Posterior cingulate gyrus (tissue), 11 donors: ENCODE measurements at places on chromosomes 7 and 10.

DNA sequence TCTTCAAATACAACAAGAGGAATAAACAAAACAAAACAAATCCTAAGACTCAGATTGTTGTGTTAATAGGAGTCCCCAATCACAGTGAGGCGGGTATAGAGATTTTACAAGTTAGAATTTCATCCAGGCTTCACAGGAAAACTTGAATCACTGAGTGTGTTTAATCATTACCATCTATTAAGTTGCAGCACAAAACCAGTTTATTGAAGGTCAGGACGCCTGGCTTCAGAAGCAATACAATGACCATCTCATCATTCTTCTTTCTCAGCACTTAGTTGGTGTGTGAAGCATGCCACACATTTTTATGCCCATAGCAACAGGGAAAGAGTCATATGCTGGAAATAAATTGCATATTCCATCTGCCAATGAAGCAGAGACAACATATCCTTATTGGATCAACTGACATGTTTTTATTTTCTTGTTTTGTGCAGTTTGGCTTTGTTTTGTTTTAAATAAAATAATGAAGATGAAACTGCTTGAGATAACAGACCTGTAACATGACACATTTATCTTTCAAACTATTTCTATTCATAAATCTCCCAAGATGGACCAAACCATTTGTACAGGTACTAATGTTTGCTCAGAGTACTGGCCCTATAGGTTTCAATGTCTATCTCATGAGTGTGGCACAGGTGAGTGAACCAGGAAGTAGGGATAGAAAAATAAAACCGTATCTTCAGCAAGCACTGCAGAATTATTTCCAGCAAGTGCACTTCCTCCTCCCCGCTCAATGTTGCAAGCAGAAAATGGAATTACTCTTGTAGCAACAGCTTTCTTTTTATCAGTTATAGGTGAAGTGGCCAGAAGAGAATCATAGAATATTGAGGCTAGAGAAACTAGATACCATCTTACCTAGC, 40.4 kb downstream of the TAC1 start:
- no peak for DNase-seq

DNA sequence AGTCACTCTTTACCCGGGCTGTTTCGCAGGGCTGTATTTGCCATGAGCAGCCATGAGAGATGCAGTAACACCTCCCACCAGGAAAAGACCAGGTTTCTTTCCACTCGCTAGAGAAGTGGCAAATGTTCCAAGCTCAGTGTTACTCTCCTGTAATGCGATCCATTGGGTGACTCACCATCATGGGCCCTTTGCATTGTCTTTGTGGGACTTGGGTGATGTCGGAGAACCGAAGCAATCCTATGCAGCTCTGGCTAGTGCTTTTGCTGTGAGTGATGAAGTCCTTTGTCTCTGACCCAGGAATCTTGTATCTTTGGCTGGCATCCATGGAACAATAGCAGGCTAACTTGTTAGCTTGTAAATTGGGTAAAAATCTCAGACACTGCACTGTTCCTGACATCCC, 40.0 kb downstream of the GHRHR start:
- DNase-seq = no peak

DNA sequence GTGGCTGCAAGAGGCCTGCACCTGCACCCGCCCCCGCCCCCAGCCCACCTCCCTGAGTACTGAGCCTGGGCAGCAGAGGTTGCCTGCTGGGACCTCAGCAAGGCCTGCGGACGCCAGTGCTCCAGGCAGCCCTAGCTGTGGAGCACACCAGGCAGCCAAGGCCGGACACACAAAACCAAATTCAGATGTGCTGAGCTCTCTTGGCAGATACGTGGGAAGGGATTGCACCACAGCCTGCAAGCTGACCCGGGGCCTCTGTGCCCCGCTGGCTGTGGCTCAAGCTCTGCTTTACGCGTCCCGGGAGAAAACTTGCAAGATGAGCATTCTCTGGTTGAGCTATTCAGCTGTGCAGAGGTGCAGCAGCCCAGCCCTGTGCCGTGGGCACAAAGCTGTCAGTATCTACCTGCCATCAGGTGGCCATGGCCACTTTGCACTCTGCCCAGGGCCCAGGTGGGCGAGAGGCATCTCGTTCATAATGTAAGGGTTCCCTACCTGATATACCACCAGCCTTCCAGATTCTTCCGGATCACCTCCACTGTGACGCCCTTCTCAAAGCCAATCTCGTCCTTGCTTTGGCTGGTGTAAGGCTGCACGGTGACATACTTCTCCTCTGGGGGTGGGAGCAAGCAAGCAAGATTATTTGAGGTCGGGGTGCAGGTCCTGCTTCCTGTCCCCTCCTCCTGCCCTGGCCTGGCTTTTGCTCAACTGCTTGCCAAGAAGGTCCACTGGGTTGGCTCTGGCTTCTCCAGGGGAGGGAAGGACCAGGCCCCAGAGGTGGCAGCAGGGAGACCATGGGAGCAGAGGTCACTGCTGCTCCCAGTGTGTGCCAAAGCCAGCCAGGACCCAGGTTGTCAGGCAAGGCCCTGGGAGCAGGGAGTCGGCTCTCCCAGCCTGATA, 123.4 kb downstream of the NEURL1 start:
- no peak for DNase-seq

- no peak for DNase-seq
These were observed 350.0 kb downstream of the CRPPA start for GRCh38 chr7:16071246-16071857.

- no peak for DNase-seq
These were observed 55.7 kb downstream of the PDGFA start for GRCh38 chr7:463817-464453.

DNA sequence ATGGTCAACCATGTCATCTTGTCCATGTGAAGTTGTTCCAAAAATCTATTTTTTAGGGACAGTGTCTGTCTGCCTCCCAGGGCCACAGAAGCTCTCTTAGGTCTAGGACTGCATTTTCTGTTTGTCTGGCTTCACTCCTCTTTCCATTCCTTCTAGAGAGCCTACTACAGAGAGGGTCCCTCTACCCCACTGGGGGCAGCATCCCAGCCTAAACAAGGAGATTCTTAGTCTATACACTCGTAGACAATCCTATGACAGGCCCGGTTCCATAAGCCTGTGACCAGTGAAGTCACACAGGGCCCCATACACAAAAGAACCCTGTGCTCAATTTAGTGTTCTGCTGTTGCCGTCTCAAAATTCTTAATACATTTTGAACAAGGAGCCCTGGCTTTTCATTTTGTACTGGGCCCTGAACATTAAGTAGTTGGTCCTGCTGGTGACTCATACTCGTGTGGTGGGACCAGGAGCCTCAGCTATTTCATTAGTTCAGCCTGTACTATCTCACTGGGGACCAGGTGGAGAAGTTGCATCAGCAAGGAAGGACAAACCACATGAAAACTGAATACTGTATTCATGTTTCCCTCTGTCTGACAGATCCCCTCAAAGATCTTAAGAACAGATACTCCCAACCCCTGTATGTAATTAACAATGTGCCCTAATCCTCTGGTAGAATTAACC, 23.5 kb upstream of the FAM180A start:
- no peak for DNase-seq

GRCh38 chr10:22536620-22537019, 177.8 kb downstream of the PIP4K2A start:
- DNase-seq = no peak

DNA sequence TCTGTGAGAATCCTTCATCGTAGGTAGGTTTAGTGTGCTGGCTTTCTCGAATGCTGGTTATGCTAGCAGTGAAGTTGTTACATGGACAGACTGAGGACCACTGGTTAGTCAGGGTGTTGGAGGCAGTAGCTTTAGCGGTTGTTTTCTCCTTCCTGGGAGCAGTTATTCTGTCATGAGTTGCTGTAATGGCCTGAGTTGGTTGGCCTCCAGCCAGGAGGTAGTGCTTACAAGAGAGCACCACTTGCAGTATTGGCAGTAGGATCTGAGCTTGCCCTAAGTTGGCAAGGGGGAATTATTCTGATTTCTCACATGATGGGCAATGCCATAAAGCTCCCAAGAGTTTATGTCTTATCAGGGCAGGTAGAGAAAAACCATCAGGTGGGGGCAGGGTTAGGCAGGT, 58.0 kb downstream of the IPMK start:
- DNase-seq = no peak

- no peak for DNase-seq
These were observed 433.2 kb upstream of the MGMT start for GRCh38 chr10:129033790-129034272.

DNA sequence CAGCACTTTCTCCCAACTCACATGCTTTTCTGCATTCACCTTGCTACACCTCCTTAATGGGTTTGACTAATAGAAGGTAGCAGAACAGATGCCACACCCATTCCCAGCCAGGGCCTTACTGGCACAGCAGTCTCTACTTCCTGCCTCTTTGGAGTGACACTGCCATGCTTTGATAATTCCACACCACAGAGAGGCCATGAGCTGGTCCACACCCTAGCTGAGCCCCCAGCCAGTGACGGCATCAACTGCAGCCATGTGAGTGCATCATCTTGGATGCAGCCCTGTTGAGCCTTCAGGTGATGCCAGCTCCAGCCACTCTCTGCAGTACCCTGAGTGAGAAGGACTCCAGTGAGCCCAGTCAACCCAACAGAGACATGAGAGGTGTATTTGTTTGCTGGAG, 27.5 kb upstream of the EZH2 start:
- DNase-seq = no peak

DNA sequence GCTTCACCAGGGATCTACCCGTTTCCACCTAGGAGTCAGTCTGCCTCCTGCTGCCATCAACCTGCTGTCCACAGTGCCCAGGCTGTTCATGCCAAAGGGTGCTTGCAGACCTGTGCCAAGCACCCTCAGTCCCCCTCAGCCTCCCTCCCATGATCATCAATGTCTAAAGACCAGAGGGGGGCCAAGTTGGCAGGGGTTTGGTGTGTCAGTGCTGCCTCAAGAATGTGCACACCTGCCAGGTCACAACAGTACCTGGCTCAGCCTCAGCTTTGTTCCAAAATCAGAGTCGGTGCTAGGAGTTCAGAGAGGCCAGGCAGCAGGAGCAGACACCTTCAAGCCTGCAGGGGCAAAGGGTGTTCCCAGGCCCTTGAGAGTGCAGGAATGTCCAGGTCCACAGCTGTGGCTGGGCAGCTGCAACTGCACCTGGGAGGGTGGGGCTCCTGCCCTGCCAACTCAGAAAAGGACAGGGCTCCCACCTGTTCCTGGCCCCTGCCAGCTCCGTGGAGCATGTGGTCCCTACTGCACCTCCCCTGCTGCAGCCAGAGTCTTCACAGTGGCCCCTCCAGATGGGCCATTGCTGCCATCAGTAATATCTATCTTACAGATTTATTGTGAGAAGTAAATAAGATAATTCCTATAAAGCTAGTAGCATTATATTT, 219.5 kb downstream of the POLR1F start:
- no peak for DNase-seq
